Neural progenitor cell (in vitro differentiated cells): ENCODE measurements at places on chromosomes 4 and X. TPM values are rescaled to one million over a fixed set of nuclear protein-coding genes. Genes with fewer than 3 reads are reported as not detected.

DNA sequence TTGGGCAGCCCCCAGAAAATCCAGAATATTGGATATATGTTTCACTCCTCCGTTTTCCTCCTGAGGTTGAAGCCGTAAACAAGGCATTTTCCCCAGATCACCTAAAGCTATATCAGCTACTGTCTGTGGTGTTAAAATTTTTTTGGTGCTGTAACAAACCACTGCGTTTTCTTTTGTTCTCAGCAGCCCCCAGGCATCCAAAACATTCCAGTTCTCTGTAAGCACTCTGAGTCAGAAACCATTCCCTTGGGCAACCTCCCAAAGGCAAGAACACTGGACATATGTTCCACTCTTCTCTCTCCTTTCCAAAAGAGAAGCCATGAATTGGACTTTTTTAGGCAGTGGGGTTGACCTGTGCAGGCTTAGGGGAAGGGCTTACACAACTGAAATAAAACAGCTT lies 310.9 kb downstream of the MID1IP1 start:
- no peak for DNase-seq

DNA sequence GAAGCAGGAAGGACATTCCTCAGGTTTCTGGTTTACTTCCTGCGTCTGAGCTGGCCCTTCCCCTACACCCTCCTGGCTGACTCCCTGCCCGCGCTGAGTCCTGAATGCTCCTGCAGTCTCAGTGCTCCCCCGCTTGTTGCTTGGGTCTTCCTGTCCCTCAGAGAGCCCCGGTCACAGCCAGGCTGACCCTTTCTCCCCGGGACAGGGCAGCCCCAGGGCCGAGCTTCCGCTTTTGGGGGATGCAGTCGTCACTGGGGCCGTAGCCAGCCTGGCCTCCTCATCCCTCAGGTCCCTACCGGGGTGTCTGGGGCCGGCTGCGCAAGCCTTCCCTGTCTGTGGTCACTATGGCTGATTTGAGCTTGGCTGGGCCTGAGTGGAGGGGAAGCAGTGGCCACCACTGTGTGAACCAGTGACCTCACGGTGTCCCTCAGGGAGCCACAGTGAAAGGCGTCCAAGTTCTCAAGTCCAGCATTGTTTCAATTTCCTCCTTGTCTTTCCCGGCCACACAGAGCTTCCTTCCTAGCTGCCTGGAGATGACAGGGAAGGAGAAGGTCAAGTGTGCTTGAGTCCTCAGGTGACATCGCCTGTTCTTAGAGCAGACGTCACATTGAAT lies 34.1 kb upstream of the ASMTL start:
- no peak for DNase-seq

- DNase-seq, result peak; percentile 18
These were observed 1.0 kb upstream of the RELL1 start for GRCh38 chr4:37687194-37687562.

GRCh38 chrX:17078031-17078720 lies 131.7 kb downstream of the REPS2 start:
- no peak for DNase-seq

NAP1L2 gene
- 13.3 and 22.6 TPM in 2 replicates for total RNA-seq

AFF2 gene
- 13.5 and 18.0 TPM in 2 replicates for total RNA-seq
